ENCODE measurements at places on chromosomes 5 and 9. TPM values are rescaled to one million over a fixed set of nuclear protein-coding genes. Genes with fewer than 3 reads are reported as not detected.

The PCDHB7 gene
- 1.1 TPM for total RNA-seq

DNA sequence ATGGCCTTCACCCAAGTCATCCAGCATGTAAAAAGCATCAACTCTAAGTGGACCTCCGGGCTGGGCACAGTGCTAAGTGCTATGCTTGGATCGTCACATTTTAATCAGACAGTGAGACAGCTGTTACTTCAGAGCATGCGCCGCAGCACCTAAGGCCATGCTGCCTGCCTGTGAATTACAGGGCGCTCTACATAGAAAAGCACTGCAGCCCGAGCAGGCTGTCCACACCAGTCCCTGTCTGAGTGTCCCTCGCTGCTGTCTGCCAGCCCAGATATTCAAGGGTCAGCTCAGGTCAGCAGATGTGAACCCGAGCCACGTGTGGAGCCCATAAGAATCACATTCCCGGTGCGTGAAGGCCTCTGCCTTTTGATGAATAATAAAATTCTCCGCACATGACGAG, 37.1 kb downstream of the AK8 start:
- H3K4me3 ChIP-seq, result no peak overlapping the region
- H3K4me1 ChIP-seq, result peaks cover 1% of the 10 kb centered on the region
- H3K36me3 ChIP-seq, result no peaks in the 10 kb centered on the region
- no peak for DNase-seq
- no peak overlapping the region for H3K27ac ChIP-seq

DNA sequence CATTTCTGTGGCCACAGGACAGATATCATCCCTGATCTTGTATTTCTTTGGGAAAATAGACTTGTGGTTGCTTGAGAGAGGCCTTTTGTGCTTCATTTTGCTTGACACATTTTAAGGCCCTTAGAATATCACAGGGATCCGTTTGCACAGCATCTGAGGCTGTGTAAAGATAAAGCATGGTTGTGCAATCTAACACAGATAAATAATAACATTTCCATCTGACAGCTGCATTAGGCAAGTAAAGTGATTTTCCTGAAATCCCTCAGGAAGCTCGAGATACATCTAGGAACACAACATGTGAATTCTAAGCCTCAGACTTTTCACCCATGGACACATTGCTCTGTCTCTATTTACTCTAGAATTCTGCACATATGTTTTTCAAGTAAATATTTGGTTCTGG, 212.8 kb upstream of the ADAMTSL1 start:
- H3K27ac ChIP-seq, result no peak overlapping the region
- no peaks in the 10 kb centered on the region for H3K27me3 ChIP-seq
- DNase-seq, result no peak
- H3K4me1 ChIP-seq, result peaks cover 2% of the 10 kb centered on the region

DNA sequence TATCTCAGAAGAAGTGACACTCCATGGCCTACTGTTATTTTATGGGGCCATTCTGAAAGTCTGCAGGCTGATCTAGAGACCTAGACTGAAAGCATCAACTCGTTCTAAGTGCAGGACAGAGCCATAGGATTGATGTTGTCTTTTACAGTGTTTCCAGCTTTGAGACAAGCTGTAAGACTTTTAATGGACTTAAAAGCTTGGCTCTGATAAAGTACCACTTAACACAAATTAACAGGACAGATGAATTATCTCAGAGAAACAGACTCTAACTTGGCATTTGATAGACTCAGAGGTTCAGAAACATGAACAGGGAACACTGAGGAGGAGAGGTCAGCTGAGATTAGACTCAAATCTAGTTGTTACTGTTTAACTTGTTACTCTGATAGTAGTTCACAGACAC, 203.2 kb downstream of the TLR4 start:
- DNase-seq, result no peak
- no peaks in the 10 kb centered on the region for H3K27me3 ChIP-seq
- H3K27ac ChIP-seq, result no peak overlapping the region
- peaks cover 3% of the 10 kb centered on the region for H3K4me1 ChIP-seq
- no peaks in the 10 kb centered on the region for H3K36me3 ChIP-seq

DNA sequence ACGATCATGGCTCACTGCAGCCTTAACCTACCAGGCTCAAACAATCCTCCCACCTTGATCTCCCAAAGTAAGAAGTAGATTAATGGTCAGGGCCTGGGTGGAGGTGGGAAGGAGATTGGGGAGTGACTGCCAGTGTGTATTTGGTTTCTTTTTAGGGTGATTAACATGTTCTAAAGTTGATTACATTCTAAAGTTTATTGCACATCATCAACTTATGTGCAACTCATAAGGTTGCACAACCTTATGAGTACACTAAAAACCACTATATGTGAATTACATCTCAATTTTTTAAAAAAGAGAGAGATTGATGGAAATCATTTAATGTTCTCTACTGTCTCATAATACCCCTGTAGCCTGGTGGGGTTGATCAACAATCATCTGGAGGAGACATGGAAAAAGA, 218.1 kb downstream of the AOPEP start:
- DNase-seq, result no peak
- peaks cover 7% of the 10 kb centered on the region for H3K36me3 ChIP-seq
- no peaks in the 10 kb centered on the region for H3K27me3 ChIP-seq
- H3K4me3 ChIP-seq, result no peak overlapping the region
- H3K27ac ChIP-seq, result no peak overlapping the region

- no peaks in the 10 kb centered on the region for H3K36me3 ChIP-seq
- no peak overlapping the region for H3K4me3 ChIP-seq
- no peak overlapping the region for H3K27ac ChIP-seq
- H3K4me1 ChIP-seq, result peaks cover 11% of the 10 kb centered on the region
- no peak for DNase-seq
These were observed 313.5 kb downstream of the CAAP1 start for GRCh38 chr9:26579056-26579455.

GRCh38 chr9:84953797-84954705, 284.5 kb downstream of the NTRK2 start:
- H3K27me3 ChIP-seq, result peaks cover 20% of the 10 kb centered on the region
- no peak overlapping the region for H3K27ac ChIP-seq
- no peaks in the 10 kb centered on the region for H3K36me3 ChIP-seq
- peak; percentile 67 for DNase-seq
- H3K4me3 ChIP-seq, result no peak overlapping the region

Data from progenitor cell of endocrine pancreas (in vitro differentiated cells).